ELR (cell line): ENCODE measurements at places on chromosomes 12 and 14.
A peak's percentile ranks its signal among the peaks of the same experiment; 100 is the strongest.

- DNase-seq: peak; percentile 79
These were observed 877 bp downstream of the BAG5 start for GRCh38 chr14:103561381-103562178.

- DNase-seq: no peak
These were observed 697.1 kb upstream of the SEL1L start for GRCh38 chr14:82230748-82231147.

DNA sequence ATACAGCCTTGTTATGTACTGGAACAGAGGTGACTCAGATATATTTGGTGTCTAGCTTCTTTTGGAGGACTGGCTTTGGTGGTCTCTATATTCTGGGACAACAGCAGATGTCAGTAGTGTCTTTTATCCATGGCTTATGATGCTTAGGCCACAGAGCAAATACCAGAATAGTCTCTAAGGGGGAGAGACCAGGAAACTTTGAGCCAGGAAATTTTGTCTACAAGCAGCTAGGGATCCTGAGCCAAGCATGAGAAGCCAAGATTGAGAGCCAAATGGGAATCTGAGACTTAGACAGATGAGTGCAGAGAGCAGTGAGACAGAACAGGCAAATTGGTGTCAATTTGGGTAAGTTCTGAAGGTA is 28.4 kb upstream of the PTPRR start:
- no peak for DNase-seq

DNA sequence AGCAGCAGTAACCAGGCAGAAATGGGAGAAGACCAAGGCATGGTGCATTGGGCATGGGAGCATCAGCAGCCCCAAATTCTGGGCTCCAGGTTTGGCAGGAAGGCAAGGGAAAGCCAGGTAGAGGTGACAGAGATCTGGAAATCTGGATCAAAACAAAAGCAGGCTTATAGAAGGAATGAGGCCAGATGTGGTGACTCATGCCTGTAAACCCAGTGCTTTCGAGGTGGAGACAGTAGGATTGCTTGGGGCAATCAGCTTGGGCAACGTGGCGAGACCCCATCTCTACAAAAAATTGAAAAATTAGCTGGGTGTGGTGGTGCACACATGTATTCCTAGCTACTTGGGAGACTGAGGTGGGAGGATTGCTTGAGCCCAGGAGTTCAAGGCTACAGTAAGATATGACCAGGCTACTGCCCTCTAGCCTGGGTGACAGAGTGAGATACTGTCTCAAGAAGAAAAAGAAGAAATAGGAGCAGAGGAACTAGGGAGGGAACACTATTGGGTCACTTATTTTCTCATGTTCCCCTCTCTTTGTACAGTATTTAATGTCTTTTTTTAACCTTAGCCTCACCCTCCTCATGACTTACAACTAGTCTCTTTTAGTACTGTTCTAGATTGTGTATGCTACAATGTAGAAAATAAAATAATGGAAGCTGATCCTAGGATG is 25.1 kb downstream of the SLC4A8 start:
- DNase-seq: peak; percentile 60

DNA sequence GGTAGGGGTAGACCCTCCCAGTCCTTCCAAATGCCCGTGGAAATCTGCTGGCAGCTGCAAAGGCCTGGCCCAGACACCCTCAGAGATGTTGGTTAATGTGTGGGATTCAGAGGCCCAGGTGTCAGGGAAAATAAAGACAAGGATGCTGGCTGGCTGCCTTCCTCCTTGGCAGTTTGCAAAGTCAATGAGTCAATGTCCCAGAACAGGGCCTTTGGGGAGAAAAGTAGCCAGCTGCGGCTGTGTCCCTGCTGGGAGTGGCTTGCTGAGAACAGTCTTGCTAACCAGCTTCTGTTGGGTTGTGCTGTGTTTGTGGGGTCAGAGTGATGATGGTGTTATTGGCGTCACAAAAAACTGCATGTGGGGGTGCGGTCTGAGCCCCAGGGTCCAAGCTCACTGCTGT is 29.2 kb downstream of the GLRX5 start:
- no peak for DNase-seq

- DNase-seq: peak; percentile 99
These were observed at the start of gene DAD1 for GRCh38 chr14:22589096-22589839. TSS of gene DAD1 (minus strand) at chr14:22589224. CDS start at chr14:22589157, 67 bp downstream.

DNA sequence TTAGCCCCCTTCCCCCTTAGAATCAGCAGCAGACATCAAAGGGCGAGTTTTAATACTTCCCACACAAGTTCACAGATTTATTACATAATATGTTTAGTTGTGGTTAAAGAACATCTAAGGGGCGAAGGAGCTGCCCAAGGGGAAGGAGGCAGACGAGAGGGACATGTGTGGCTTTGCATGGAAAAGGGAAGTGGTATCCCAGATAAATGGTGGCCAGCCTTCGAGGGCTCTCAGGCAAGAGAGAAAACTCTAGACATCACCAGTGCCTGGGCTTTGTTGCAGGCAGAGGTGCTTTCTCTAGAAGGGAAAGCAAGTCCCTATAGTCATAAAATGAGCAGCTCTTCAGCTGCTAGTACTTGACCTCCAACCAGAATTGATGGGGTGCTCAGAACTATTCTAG is 121.2 kb downstream of the CACNA1C start:
- no peak for DNase-seq

DNA sequence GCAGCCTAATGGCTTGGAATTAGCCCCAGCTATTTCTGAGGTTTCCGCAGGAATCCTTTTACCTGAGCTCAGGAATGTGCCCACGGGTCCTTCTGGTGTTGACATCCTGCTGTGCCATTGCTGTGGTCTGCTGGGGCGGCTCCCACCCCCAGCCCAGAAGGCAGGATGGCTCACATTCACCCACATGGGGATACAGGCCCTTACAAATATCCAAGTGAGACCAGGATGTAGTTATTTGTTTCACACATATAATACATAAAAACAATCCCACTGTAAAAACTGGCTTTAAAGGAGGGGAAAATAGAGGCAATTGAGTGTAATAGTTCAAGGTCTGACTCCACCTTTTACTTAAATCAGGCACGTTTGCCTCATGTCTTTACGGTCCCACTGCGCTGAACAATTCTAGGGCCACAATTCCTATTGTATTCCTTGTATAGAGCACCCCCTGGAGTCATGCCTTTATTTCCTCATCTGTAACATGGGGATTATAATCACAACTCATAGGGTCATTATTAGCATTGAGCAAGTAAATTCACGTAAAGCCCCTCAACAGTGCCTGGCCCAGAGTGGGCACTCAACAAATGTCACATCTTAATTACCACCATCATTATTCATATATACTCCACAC is 57.2 kb upstream of the FICD start:
- DNase-seq: no peak

GRCh38 chr14:61444215-61444768 is 122.9 kb downstream of the PRKCH start:
- DNase-seq: no peak

DNA sequence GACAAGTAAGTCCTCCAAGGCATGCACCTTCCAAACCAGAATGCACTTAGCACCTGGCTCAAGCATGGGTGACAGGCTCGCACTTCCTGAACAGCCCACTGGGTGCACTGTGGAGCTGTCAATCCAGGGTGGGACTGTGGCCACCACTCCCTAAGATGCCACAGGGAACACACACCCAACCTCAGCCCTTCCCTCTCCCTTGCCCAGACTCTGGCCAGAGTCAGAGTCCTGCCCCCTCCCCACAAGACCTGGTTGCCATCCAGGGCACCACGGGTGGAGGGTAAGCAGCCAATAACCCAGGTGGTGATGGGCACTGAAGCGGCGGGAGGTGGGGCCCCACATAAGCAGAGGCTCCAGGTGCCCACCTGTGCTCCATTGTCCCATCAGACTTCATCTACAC is 160.6 kb downstream of the MYRFL start:
- DNase-seq: peak; percentile 38

DNA sequence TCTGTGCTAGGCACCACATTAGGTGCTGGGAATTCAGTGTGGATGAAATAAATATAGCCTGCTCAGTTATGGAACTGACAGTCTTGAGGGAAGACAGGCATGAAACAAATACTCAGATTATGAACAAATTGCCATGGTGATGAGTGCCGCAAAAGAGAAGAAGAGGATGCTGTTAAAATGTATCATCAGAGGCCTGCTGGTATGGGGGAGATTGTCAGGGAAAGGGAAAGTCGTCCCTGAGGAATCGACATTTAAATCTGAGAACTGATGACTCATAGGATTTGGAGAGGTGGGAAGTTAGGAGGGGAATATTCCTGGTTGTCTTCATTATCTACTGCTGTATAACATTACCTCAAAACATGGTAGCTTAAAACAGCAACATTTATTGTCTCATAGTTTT is 42.0 kb downstream of the PPP1R36 start:
- peak; percentile 8 for DNase-seq

GRCh38 chr12:57872362-57872761 is 25.8 kb upstream of the CTDSP2 start:
- DNase-seq: no peak

- DNase-seq: peak; percentile 95
These were observed 264.7 kb downstream of the EGLN3 start for GRCh38 chr14:33686218-33686617.

DNA sequence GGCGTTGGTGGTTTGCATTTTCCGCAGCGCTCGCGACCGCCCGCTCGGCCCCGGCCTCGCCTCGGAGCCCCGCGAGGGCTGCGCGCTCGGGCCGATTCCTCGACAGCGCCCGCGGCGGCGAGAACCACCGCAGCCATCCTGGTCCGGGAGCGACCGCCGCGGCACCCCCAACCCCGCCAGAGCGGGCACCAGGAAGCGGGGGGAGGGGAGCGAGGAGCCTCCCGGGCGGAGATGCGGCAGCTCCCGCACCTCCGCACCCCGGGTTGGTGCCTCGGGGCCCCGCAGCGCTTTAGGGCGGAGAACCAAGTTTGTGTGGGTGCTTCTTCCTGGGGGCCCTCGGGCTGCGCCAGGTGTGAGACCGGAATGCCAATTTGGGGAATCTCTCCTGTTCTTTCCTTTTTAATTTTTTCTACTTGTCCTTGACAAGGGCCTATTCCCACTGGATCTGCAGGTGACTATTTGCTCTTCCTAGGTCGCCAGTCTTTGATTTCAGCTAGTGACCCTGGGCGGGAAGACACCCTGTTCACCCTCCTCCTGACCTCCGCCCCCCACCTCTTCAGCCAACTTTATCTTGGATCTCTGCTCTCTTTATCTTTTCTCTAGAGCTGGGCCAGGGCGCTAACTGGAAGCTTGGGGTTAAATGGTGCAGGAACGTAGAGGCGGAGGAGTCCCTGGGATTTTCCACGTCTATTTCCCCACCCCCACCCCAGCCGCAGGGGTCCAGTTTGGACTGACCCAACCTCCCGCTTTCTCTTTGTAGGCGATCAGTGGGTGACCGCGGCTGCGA is at the start of gene SOCS2:
Gene SOCS2 (plus strand): TSS at position 751 of the 787 bp plus-strand sequence. CDS start 223 bp downstream, outside the sequence.
- DNase-seq: peak; percentile 68

DNA sequence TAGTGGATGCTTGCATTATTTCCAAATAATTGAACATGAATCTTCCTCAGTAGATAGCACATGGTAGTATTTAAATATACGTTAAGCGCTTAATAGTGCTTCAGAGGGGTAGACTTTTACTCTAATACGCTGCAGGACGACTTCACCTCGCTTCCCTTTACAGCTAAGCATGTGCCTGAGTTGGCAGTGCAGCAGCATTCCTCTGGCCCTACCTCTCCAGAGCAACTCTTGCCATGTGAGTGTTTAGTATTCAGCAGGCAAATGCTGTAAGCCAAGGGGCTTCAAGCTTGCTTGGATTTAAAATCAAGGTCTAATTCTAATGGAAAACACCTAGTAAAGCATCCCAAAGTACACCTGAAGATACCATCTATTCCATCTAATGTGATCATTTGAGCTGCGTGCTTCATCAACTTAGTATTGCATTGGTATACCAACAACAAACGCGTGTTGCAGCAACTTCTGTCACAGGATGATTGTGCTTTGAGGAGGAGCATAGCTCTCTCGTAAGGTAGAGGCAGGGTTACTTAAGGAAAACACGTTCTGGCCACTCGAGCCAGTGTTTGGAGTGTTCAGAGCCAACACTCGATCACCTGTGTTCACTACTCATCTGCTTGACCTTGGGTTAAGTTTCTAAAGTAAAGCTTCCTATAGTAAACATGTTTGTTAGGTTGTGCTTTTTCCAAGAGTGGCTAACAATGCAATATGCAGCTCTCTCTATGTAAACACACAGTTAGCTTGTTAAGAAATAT is 60.6 kb downstream of the PIWIL1 start:
- DNase-seq: no peak

- DNase-seq: no peak
These were observed 106.5 kb downstream of the PLCZ1 start for GRCh38 chr12:18631339-18631738.

DNA sequence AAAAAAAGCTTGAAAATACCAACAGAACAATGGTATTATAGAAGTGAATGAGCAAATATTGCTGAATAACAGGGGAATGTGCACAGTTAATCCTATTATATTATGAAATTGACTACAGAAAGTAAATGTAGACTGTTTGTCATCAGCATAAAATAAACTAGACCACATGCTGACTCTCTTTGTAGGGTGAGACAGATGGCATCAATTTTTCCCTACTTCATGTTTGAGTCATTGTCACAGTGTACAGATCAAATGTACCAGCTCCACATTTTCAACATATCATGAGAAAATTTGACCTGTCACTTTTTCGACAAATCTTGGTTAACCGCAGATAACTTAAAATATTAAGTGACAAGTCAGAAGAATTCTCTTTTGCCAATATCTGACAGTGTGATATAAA is 421.0 kb downstream of the RPL10L start:
- DNase-seq: no peak

GRCh38 chr12:48972213-48972951 is 847 bp upstream of the WNT10B start:
- DNase-seq: peak; percentile 82

DNA sequence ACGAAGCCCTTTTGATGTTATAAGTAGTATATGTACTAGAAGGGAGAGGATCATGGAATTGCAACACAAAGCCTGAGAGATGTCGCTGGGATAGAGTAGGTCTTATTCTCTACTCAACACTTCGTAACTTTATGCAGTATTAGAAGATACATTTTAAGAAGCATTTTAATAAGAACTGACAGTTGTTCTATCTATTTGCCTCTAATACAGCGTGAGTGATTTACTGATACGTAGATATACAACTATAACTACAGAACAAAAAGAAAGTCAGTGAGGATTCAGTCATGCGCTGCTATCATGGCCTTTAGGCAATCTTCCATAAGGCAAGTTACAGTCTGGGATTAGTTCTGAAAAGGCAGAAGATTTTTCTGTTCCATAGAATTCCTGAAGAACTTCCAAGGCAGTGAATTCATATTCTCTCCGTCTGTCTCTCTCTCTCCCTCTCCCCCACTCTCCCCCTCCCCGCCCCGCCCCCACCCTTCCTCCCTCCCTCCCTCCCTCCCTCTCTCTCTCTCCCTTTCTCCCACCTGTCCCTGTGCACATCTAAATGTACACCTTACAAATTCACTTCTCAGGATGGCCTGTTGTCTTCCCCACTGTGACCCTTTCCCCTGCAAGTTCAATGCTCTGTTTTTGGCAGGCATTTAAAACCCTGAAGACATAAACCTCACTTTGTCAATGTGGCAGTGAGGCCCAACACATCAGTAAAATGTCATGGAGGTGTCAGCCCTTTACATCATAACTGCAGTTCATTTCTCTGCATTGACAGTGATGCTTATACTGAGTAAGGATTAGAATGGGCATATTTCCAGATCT is 470.6 kb downstream of the EGLN3 start:
- no peak for DNase-seq

GRCh38 chr12:126708492-126708896 is 1558.5 kb upstream of the TMEM132C start:
- no peak for DNase-seq

GRCh38 chr14:104680806-104681688 is 8.4 kb upstream of the INF2 start:
- peak; percentile 90 for DNase-seq

GRCh38 chr14:98647754-98648153 is 624.2 kb downstream of the BCL11B start:
- no peak for DNase-seq

GRCh38 chr12:50016501-50017475 is 8.5 kb downstream of the RACGAP1 start:
- peak; percentile 85 for DNase-seq

GRCh38 chr12:119423285-119423684 is 88.8 kb downstream of the CCDC60 start:
- no peak for DNase-seq
